ENCODE measurements at places on chromosomes 11 and 22.
A peak's percentile ranks its signal among the peaks of the same experiment; 100 is the strongest.

- DNase-seq = peak; percentile 84
Measured at GRCh38 chr11:66316849-66317251, at the start of gene CD248. Gene CD248 (minus strand): TSS chr11:66317044. CDS start chr11:66317027, 17 bp downstream.

DNA sequence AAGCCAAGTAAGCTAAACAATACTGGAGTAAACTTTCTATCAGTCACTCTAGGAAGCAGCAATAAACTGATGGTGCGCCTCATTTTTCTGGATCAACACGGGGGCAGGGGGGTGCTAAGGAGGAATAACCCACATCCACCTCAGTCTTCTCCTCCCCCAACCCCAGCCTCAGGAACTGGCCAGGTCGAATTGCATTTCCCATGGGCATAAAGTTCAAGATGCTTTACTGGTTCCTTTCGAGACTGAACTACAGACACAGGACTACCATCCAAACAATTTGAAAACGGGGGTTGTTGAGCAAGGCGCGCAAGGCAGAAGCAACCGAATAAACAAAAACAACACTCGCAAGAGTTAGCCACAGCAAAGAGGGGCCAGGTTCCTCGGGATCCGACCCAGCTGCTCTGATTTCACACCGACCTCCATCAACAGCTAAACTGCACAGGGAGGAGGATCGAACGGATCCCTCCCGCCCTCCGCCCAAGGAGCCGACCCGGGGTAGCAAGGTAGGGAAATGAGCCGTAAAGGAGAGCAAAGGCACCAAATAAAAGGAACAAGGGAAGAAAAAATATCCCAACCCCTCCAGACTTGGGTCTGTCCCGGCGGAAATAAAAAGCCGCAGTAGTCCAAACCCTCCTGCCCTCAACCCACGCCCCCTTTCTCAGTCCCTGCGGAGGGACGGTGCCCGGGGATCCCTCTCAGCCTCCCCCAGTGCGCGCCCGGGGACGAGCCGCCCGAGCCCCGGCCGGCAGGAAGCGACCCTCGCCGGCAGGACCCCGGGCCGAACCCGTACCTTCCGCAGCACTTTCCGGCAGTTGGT is 801 bp downstream of the SESN3 start:
- DNase-seq = peak; percentile 68

DNA sequence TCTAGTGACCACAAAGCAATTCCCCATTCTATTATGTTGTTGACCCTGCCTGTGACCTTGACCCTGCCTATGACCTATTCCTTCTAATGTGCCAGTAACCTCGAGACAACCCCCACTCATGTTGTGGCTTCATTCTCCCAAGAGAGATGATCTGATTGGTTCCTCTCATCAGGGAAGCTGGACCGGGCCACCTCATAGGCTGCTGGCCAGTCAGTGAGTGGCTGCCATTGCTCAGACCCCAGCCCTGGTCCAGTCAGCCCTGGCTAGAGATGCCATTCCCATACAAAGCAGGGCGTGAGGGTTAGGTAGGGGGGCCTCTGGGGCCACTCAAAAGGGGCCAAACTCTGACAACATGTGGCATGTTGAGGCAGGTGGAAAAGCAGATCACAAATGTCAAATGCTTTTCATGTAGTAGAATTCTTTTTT is 11.9 kb downstream of the SLC29A2 start:
- DNase-seq = peak; percentile 58

DNA sequence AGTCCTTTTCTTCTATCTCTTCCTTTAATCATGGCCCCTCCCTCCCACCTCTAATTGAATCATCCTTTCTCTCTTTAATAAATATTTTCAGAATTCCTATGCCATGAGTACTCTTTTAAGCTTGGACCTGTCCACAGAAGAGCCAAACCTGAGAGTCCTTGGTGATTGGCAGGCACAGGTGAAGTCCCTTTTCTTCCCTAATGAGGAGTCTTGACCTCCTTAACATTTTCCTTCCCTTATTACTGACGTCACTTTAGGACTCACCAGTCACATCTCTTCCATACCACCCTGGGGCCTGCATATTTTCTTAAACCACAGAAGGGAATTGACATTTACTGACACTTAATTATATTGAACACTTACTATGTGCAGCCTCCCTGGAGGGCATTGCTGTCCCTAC is 41.0 kb upstream of the RASSF10 start:
- DNase-seq = no peak

DNA sequence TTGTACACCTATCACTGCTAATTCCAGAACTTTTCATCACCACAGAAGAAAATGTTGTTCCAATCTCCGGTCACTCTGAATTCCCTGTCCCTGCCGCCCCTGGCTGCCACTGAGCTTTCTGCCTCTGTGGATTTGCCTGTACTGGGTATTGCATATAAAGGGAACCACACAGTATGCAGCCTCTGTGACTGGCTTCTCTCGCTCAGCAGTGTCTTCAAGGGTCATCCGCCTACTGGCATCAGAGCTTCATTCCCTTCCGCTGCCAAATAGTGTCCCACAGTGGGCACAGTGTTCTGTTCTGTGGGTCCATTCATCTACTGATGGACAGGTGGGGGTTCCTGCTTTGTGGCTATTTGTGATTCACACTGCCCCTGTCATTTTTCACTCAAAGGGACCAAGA is 5.3 kb downstream of the DHCR7 start:
- no peak for DNase-seq

- DNase-seq = no peak
Measured at GRCh38 chr11:44613153-44613552, 47.7 kb downstream of the CD82 start.

DNA sequence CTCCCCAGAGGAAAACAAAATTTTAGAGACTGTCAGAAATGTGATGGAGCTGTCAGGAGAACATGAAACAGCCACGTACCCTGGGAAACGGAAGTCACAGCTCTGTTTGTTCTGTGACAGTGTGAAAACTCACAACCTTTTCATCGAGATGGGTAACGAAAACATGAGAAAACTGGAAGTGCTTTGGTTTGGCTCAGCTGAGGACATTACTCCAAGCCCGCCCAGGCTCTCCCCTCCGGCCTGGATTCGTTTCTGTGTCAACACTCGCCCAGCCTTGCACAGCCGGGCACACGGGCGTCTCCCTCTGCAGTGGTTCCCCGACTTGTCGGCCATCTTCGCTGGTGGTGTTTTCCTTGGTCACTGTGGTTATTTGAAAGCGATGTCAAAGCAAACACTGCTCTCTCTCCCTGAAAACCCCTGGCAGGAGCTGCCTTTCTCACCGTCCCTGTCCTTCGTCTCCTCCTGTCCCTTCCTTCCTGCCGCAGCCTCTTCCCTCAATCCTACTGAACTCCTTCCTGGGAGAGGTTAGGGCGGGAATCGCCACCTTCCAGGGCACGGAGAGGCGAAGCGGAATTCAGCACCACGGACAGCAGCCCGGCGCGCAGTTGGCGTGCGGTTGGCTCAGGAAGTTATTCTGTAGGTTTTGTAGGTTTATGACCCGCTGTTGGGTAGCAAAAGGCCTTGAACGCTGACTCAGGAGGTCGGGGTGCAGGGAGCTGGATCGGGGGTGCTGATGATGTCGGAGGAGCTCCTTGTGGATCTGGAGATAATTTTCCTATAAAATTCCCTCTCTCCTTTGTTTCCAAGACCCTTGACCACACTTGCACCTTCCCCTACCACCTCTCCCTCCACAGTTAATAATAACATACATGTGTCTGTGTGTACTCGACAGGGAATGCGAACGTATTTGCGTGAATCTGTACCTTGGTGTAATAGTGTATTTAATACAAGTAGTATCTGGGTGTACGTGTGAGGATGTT is 13.1 kb upstream of the RPS19BP1 start:
- no peak for DNase-seq

- no peak for DNase-seq
Measured at GRCh38 chr11:27497284-27497866, 9.2 kb downstream of the LIN7C start.

DNA sequence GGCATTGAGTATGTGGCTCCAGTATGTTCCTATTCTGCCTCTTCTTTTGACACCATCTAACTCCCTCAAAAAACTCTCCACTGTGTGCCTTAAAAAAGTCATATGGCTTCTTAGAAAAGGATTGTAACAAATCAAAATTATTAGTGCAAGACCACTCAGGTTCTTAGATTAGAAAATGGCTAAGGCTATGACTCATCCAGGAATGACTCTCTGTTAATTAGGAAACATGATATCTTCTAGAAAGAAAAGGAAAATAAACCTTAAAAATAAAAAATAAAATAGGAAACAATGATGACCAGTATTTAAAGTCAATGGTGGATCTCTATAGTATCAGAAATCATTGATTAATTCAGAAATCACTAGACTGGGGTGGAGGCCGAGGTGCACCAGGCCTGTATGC is 21.7 kb downstream of the SLC25A17 start:
- no peak for DNase-seq

GRCh38 chr11:132948252-132948651 is 584.0 kb downstream of the OPCML start:
- no peak for DNase-seq

- DNase-seq = no peak
Measured at GRCh38 chr22:42747701-42748513, 27.2 kb upstream of the A4GALT start.

- DNase-seq = no peak
Measured at GRCh38 chr22:40212121-40212520, 34.4 kb downstream of the TNRC6B start.

DNA sequence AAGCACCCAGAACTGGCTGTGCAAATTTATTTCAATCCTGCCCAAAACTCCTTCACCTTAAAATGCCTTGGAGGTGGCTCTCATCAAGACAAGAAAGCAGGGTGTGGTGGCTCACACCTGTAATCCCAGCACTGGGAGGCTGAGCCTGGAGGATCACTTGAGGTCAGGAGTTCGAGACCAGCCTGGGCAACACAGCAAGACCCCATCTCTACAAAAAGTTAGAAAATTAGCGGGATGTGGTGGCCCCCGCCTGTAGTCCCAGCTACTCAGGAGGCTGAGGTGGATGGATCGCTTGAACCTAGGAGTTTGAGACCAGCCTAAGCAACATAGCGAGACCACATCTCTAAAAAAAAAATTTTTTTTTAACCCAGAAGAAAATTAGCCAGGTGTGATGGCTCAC is 689 bp upstream of the RAB39A start:
- no peak for DNase-seq

GRCh38 chr11:45921561-45922424 is 663 bp upstream of the LARGE2 start:
- no peak for DNase-seq

DNA sequence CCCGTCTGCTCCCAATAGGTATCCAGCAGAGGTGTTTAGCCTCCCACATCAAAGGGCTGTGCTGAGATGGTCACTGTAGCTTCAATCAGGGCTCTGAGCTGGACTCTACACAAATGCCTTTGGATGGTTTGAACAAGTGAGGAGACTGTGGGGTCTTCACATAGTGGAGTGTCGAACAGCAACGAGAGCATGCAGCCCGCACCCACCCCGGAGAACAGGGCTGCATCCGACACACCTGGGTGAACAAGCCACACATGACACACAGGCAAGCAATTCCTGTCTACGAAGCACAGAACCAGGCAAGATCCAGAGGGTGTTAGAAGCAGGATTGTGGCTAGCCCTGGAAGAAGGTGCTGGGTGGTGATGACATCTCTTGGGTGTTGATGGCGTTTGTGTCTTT is 58.0 kb upstream of the FGF3 start:
- DNase-seq = peak; percentile 32

DNA sequence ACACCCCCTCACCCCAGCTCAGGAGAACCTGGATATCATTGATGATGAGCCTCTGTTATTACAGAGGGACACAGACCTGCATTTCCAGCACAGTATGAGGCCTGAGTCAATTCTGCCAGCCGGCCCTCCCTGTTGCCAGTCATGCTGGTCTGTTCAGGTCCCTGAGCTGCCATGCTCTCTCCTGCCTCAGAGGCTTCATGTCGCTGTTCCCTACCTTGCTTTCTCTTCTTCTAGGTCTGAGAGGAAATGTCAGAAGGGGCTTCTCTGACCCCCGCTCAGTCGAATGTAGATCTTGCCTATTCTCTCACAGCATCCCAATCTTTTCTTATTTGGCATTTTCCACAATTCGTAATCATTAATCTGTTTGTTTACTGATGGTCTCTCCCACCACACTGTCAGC is 21.8 kb upstream of the ABCC8 start:
- DNase-seq = peak; percentile 46

Measured in spleen (tissue), 13 donors.